ENCODE measurements at places on chromosomes 7 and 10. TPM values are rescaled to one million over a fixed set of nuclear protein-coding genes. Genes with fewer than 3 reads are reported as not detected.

The PDE6C gene
- total RNA-seq: not detected

The COL28A1 gene
- 0.07 TPM for total RNA-seq

The CHCHD1 gene
- 13.0 TPM for total RNA-seq

DNA sequence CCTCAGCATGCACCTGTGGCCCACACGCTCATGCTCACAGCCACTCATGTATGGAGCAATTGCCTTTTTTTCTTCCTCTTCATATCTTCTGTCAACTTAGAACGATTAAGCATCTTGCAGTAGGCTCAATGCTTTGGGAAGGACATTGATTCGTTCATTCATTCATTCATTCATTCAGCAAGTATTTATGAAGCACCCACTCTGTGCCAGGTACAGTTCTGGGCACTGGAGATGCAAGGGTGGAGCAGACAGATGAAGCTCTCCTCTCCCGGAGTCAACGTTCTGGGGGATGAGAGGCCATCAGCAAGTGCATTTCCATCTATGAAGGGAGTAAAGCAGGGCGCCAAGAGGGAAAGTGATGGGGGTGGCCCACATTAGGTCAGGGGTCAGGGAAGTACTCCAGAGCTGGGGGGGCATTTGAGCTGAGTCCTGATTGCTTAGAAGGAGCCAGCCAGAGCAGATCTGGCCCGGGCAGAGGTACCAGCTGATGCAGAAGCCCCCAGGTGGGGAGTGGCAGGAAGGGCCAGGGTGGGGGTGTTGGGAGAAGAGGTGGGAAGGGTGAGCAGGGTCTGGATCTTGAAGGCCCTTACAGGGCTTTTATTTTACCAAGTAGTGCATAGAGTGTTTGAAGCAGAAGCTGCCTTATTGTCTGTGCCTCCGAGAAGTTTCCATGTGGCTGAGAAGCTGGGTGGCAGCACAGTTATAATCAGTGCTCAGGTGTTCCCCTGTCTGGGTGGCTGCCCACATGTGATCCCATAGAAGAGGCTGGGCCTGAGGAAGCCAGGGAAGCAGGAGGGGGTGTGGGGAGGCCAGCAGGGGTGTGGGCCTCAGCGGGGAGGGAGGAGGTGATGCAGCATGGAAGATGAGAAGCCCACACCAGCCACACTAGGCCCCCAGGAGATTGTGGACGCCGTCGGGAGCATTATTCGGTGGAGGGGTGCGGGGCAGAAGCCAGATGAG, 36.2 kb downstream of the CHST3 start:
- no peak for DNase-seq
- no peak overlapping the region for H3K4me3 ChIP-seq
- no peaks in the 10 kb centered on the region for H3K36me3 ChIP-seq
- H3K27me3 ChIP-seq: no peaks in the 10 kb centered on the region
- no peaks in the 10 kb centered on the region for H3K4me1 ChIP-seq

DNA sequence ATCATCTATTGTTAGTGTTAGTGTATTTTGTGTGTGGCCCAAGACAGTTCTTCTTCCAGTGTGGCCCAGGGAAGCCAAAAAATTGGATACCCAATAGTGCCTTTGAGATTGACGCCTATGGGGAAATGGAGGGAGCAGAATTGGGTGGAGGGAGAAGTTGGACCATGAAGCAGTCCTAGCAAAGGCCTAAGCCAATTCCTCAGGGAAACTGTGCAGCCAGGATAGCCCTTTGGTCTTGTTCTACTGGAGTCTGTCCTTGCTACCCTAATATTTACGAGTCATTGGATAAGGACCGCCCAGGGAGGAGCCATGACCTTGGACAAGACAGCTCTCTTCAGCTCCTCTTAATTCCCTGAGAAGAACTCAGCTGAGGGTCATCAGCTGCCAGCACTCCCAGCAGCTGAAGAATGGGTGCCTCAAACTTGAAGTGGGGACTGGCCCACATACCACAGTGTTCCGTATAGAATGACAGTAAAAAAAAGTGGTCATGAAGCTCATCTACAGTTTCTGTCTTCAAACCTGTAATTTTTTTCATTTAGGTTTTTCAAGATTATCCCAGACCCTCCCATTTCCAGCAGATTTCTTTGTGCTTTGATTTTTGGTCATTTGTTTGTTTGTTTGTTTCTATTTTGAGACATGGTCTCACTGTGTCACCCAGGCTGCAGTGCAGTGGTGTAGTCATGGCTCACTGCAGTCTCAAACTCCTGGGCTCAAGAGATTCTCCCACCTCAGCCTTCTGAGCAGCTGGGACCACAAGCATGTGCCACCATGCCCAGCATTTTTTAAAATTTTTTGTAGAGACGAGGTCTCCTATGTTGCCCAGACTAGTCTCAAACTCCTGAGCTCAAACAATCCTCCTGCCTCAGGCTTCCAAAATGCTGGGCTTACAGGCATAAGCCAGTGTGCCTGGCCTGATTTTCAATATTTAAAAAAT, 81.2 kb downstream of the C1GALT1 start:
- H3K4me1 ChIP-seq: no peaks in the 10 kb centered on the region
- H3K36me3 ChIP-seq: no peaks in the 10 kb centered on the region
- H3K27me3 ChIP-seq: no peaks in the 10 kb centered on the region

DNA sequence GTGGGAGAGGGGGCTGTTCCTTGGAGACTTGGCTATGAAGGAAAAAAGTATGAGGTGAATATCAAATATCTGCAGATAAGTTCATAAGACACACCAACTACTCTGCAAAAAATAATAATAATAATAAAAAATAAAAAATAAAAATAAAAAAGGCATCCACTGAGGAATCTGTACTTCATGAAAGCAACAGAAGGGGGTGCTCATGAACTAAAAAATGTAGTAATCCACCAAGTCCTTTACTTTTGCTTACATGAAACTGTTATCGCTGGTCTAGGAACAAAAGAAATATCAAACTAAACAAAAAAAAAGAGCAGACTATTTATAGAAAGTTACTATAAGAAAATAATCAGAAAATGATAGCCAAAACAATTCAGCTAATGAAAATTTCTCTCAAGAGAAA, 579.0 kb downstream of the PHTF2 start:
- no peaks in the 10 kb centered on the region for H3K4me1 ChIP-seq
- H3K27ac ChIP-seq: no peak overlapping the region
- no peaks in the 10 kb centered on the region for H3K27me3 ChIP-seq
- no peaks in the 10 kb centered on the region for H3K36me3 ChIP-seq
